Activated T-helper 1 cell treated with anti-CD3 and anti-CD28 coated beads, Interleukin-2, amount 50 U/mL, for 16 hours (primary cell): ENCODE measurements at places on chromosomes 1 and 21.

DNA sequence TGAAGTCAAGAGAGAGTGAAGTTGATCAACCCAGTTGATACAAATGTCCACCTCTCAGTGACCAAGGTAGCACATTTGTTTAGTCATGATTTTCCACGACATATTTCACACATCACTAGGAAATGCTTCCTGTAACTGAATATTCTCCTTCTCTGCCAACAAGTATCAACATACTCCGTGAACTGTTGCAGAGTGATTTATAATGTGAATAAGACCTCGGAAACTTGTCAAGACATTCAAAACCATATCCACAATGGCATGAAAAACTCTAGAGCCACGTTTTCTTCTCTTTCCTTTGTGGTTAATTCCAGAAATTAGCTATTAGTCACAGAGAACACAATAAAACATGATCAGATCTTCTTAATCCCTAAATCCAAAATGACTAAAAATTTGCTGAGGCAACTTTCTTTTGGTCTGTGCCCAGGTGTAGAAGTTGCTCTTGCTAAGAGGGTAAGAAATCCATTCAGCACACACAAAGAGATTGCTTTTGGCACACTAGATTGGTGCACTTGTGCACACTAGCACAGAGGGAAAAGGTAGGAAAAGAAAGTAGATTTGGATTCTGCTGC is 244.3 kb upstream of the NRIP1 start:
- DNase-seq = no peak

DNA sequence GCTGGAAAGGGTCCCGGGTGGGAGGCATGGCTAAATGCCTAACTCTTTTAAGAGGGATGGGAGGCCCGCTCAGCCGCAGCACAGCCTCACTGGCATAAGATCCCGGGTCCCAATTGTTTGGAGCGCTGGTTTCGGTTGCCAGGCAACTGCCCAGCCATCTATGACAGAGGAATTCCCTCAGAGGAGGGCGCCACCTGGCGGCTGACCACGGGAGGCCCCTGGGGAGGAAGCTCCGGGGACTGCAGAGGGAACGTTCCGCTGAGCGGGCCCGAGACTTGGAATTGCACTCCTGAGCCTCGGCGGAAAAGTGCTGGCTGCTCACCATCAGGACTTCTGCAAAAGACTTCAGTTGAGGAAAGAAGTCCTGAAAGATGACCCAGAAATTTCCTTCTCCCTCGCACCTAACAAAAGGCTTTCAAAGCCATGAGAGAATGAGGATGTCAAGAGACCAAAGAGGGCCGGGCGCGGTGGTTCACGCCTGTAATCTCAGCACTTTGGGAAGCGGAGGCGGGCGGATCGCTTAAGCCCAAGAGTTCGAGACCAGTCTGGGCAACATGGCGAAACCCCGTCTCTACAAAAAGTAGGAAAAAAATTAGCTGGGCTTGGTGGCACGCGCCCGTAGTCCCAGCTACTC is 1.1 kb upstream of the ELAPOR1 start:
- peak; percentile 79 for DNase-seq

- DNase-seq = no peak
Measured at GRCh38 chr21:39373634-39374033, 24.7 kb upstream of the HMGN1 start.

DNA sequence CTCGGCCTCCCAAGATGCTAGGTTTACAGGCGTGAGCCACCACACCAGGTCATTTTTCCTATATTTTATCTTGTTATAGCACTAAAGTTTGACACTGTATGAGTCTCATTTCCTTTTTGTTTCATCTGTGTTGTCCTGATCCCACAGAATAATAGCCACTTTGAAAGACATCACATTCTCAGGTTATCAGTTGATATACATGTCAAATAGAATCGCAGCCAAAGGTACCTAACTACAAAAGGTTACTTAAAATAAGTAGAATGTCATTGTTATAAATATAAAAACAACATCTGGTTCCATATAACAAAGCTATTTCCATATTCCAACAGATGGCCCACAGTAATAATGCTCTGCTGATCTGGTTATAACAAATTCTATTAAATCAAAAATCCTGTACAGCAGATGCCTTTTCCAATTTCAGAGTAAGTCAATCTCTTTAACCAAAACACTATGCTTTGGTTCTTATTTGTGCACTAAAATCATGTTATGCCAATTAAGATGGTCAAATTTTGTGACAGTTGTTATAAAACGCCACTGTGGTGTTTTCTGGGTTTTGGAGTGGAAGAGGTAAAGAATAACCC is 6.0 kb downstream of the FOXJ3 start:
- DNase-seq = no peak

GRCh38 chr1:178867670-178868069 is 3.2 kb downstream of the ANGPTL1 start:
- no peak for DNase-seq

- no peak for DNase-seq
Measured at GRCh38 chr1:244349103-244349531, 102.6 kb downstream of the ADSS2 start.

- no peak for DNase-seq
Measured at GRCh38 chr21:40733024-40733397, 113.9 kb downstream of the DSCAM start.

DNA sequence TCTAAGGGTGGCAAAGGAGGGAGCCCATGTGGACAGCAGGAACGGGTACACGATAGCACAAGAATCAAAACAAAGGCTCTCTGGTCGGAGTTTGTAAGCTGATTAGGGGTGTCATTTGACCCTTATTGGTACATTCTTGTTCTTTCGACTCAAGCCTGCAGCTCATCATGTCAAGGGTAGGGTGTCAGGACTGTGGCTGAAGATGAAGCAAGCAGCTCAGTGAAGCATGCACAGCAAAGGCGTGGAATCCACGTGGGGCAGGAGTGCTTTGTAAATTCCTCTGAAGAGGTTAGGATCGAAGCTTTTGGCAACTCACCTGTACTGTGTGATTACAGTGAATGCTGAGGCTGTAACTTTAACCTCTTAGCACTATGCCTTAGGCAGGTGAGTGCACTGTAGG is 4.7 kb upstream of the ABCB10 start:
- no peak for DNase-seq

DNA sequence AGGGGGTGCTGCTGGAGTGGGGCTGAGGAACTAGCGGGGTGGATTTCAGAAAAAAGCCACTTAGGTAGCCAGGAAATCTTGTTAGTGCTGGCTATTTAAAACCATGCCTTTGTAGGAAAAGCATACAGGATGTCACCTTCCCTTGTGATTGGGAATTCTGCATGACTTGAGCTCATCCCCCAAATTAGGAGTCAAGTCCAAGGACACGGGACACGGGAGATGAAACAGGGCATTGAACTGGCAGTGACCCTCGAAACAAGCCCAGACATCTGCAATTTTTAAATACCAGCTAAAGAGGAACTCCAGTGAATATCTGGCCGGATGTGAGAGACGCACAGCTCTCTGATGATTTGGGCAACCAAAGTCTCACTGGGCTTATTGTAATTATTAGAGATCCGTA is 32.8 kb downstream of the C2CD2 start:
- DNase-seq = no peak

DNA sequence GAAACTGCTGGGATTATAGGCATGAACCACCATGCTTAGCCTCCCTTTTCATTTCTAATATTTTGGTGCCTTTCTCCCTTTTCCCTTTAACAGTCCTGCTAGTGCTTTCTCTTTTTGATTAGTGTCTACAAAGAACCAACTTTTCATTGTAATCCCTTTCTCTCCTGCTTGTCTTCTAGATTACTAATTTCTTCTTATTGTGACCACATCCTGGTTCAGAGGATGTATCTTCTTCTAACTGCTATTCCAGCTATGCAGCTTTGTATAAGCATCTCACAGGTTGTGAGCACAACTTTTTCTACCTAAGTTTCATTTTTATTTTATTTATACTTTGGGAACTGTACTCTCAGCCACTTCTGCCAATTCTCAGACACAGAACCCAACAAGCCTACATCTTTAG is 14.7 kb downstream of the ZNF648 start:
- DNase-seq = no peak

- DNase-seq = no peak
Measured at GRCh38 chr1:152679459-152679858, 4.4 kb downstream of the LCE2C start.

- no peak for DNase-seq
Measured at GRCh38 chr1:53324321-53324720, 3.5 kb downstream of the LRP8 start.

DNA sequence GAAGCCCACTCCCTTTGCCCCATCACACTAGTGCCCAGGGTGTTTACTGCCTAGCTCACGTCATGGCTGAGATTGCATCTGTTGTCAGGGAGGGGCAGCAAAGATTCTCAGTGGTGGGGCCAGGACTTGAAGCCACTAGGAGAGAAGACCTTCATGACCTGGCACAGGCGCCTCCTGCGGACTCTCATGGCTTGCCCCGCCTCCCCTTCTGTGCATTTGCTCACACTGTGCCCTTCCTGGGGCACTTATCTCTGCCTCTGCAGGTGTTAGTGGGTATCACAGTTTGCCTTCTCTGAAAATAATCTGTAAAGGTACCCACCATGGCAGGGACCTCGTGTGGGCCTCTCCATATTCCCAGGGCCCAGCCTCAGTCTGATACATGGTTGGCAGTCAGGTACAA is 20.1 kb downstream of the PTPRU start:
- DNase-seq = no peak

DNA sequence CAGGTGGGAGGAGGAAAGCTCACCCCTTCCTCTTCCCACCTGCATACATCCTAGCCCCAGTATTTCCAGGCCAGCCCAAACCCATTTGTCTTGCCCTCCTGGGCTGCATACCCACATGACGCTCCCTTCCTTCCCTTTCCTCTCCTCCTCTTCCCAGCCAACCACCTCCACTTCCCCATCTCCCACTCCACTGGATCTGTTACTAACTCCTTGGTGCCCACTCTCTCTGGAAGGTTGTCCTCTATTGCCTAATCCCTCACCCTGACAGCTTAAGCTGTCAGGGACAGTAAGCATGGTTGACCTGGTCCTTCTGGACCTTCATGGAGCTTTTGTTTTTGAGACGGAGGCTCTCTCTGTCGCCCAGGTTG is 23.0 kb upstream of the SYNC start:
- DNase-seq = no peak

DNA sequence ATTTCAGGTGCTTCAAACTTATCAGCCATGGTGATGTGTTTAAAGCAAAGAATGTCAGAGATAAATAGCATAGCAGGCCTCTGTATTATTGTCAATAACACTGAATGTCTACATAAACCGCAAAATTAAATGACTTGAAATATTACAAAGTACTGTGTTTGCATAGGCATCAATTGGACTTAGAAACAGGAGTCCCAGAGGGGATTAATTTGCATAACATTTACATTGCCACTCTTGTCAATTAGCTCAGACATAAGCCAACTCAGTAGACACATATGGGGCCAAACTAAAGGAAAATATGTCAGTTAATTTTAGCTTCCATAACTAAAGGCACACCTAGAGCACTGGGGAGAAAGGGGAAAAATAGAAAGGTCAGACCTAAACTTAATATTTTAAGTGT is 814.5 kb upstream of the NEGR1 start:
- DNase-seq = no peak

GRCh38 chr1:51088474-51088873 is 13.6 kb upstream of the C1orf185 start:
- no peak for DNase-seq

DNA sequence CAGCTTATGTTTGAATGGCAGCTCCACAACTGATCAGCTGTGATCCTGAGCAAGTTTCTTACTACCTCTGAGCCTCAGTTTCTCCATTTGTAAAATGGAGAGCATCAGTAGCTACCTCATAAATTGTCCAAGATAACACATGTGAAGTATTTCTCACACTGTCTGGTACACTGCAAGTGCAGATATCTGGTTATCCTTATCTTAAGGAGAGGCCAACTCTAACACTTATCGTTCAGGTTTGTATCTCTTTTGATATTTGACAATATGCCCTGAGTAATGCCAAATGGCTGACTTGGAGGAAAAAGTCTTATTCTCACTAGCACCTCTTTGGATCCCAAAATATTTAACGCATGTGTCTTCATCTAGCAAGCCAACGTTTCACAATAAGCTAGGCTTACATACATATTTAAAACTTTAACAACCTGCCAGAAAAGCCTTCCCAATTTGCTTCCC is 2.7 kb downstream of the CSRP1 start:
- no peak for DNase-seq
